ENCODE measurements at places on chromosomes 2 and 18.

DNA sequence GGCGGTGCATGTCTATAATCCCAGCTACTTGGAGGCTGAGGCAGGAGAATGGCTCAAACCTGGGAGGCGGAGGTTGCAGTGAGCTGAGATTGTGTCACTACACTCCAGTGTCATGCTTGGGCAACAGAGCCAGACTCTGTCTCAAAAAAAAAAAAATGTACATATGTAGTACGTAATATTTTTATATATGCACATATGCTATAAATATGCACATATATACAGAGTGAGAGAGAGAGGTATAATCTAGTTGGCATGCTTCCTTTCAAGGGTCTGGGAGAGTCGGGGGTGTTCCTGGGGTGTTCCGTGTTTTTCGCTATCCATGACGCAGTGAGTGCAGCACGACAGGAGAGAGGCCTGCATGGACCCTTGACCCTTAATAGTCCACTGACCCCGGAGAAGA lies 83.5 kb downstream of the AOX1 start:
- no peak for DNase-seq

DNA sequence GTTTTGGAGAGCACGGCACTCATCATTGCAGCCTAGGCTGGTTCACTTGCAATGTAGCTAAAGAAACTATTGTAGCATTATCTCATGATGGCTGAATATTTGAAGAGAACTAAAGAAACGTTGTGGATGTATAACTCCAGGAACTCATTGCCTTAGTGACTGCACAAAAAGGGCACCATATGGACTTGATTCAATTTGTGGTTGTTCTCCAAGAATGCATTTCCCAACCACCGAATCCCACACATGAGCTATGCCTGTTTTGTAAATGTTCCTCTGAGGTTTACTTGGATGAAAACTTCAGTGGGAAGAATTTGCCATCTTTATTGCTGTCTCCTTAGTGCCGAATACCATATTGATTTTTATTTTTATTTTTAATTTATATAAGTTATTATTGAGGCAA lies 43.5 kb downstream of the DOK6 start:
- no peak for DNase-seq

DNA sequence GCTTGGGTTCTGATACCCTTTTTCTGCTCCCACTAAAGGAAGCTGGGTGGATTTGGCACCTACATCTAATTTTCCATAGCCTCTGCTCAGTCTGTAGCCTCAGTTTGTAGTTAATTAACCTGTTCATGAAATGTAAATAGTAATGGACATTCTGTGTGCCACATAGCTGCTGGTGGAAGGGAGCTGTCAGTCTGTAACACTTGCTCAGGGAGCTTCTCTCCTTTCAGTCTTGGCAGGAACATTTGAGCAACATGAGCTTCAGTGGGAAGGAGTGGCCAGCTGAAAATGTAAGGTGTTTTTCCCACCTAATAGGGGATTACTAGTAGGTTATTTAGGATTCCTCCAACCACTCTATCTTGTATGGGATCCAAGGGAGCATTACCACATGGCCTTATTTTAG lies 203.4 kb downstream of the ASXL3 start:
- DNase-seq: no peak

- DNase-seq: no peak
These were observed 56.8 kb downstream of the ATF2 start for GRCh38 chr2:175111200-175111657.

GRCh38 chr2:27408601-27409320 lies 630 bp downstream of the PPM1G start:
- no peak for DNase-seq

GRCh38 chr2:224412141-224413015 lies 10.5 kb upstream of the FAM124B start:
- no peak for DNase-seq

- no peak for DNase-seq
These were observed 72.9 kb downstream of the XRCC5 start for GRCh38 chr2:216181953-216182461.

GRCh38 chr2:113963965-113964364 lies 74.1 kb downstream of the ACTR3 start:
- DNase-seq: no peak

- DNase-seq: no peak
These were observed 12.1 kb downstream of the ANKRD23 start for GRCh38 chr2:96831679-96832078.

- DNase-seq: no peak
These were observed 93.1 kb downstream of the TCF4 start for GRCh38 chr18:55494899-55495298.

DNA sequence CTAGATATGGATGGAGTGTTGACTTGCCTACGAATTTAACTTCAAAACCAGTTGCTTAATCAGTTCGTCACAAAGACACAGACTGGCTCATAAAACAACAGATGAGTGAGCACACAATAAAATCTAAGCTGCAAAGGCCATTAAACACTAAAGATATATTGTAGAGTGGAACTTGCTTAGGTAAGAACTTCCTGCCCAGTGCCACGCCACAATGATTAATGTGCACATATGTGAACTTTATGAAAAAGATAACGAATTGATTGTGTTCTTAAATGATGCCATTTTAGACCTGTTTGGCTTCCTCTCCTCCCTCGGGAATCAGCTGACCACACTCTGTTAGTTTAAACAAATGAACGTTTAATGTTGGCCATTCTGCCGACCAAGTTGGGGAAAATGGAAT lies 2031.3 kb upstream of the CELF4 start:
- DNase-seq: no peak

GRCh38 chr2:215780907-215781685 lies 232.3 kb downstream of the MREG start:
- DNase-seq: no peak

- DNase-seq: no peak
These were observed 130.5 kb downstream of the DSEL start for GRCh38 chr18:67386032-67386431.

Measured in stimulated activated CD4-positive, alpha-beta T cell treated with anti-CD3 and anti-CD28 coated beads, TNF-alpha, amount 100 ng/mL, for 1 hour (primary cell).